Fibroblast of skin of left biceps (primary cell): ENCODE measurements at places on chromosomes 2 and 18.

- no peak for DNase-seq
These were observed 1.9 kb downstream of the SEMA4C start for GRCh38 chr2:96867756-96868554.

GRCh38 chr2:150485114-150485870, 2.2 kb downstream of the RND3 start:
- no peak for DNase-seq

GRCh38 chr2:235211056-235211455, 259.2 kb downstream of the SH3BP4 start:
- no peak for DNase-seq

GRCh38 chr18:58542426-58543159, 86.3 kb downstream of the ALPK2 start:
- DNase-seq: no peak

GRCh38 chr2:26691161-26691560, 1.4 kb upstream of the KCNK3 start:
- no peak for DNase-seq

DNA sequence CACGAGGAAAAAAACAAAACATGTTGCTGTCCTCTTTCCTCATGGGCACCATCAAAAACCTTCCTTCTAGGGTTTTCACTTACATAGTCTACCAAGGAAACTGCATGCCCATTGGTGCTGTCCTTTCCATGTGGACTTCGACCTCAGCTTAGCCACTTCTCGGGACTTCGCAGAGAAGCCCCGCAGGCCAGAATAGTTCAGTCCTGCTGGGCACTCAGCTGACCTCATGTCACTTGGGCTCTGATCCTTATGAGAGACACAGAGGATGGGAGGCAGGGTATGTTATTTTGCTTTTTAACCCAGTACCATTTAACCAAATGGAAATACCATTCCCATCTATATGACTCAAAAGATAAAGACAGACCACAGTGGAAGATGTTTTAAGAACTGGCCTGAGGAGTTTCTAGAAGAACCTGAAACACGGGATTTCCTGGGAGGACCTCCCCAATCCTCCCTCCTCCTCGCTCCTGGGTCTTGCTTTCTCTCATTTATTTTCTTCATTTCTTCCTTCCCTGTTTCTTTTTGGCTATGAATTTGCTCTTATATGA, 28.4 kb downstream of the AAK1 start:
- no peak for DNase-seq

GRCh38 chr2:220550995-220551700, 923.7 kb downstream of the SLC4A3 start:
- no peak for DNase-seq
